Stimulated activated CD8-positive, alpha-beta memory T cell treated with anti-CD3 and anti-CD28 coated beads, Interleukin-7, amount 100 ng/mL, for 1 hour (primary cell): ENCODE measurements at places on chromosomes 16 and 17.

GRCh38 chr17:51739245-51739886, 419.1 kb downstream of the CA10 start:
- DNase-seq: no peak

GRCh38 chr16:23821467-23821866, 14.3 kb upstream of the PRKCB start:
- no peak for DNase-seq

DNA sequence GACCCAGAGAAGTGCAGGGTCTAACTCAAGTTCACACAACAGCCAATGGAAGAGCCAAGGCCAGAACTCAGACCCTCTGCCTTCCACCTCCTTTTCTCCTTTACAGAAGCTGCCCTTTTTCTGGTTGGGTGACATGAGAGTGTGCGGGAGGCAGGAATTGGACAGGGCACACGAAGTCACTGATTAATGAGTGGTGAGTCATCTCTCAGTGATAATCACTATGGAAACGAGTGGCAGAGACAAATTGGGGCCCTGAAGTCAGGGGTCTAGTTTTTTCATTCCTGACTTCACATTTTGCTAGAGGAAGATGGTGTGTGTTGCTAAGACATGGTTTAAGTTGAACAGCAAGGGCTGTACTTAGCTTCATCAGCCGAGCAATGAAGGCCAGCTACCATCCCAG, 312.7 kb upstream of the CCL2 start:
- DNase-seq: no peak

- no peak for DNase-seq
These were observed 34.1 kb upstream of the ADORA2B start for GRCh38 chr17:15910791-15911190.

DNA sequence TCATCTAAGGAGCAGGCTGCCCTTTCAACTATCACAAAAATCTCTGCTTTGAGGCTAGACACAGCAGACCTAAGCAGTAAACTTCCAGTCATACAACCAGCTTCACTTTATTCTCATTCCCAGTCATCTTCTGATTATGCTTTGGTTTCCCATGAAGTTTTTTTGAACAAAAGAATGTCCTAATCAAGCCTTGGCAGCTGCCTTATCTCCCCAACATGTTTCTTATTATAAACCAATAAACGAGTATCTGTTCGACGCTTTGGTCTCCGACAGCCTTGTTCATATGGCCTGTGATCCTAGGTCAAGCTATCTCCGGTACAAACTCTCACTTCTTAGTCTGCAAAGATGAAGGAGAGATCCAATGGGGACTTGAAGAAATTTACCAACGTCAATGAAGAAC, 47.4 kb upstream of the CDYL2 start:
- no peak for DNase-seq

DNA sequence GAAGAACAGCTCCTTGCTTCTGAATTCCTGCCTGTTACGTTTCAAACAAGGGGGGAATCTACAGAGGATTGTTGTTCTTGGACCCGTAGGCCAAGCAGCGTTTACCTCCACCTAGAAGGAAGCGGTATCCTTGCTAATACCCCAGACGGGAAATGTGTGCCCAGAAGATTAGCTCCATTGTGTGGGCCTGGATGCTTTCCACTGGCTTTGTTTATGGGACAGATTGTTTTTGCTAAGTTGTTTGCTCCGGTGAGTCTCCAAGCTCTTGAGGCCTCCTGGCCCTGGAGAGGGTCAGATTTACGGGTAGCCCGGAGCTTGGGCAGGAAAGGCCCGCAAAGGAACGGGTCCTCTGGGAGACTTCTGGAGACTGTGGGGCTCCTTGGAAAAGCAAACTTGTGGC, 28.4 kb upstream of the MRTFB start:
- no peak for DNase-seq

DNA sequence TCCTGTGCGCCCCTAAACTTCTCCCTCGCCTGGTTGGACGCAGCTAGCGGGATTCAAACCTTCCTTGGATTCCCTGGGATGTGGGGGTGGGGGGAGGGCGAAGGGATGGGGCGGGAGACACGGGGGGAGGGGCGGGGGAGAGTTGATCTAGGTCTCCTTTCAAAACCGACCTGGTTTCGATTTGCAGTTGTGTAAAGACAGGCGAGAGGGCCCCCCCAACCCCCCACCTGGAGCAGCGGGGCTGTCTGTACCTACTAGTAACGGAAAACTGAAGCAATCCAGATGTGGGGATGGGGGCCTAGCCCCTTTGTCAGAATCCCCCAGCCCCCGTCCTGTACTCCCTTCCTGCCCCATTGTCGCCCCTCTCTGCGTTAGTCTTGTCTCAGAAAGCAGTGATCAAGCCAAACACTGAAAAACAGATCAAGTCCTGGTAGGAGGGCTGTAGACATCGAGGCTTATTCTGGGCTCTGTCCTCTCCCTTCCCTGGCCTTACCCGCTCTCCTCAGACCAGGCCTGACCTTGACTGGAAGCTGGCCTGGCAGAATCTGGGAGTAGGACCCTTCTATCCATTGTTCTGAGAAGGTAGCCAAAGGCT, 902 bp downstream of the DLX4 start:
- no peak for DNase-seq

- no peak for DNase-seq
These were observed 99.2 kb upstream of the ZNF750 start for GRCh38 chr17:82938873-82939620.

DNA sequence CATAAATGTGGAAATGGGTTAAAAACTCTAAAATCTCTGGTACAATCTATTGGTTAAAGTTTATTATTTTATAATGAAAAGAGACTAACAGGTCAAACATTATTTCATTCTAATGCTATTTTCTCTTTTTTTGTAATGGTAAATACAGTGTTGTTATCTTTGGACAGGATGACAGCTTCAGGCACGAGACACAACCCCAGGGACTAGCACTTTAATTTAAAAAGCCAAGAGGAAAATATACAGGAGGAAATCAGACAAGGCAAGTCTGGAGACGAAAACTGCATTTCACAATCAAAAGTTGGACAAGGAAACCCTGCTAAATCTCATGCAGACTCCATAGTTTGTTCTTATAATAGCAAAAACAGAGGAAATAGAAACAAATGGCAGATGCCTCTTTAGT, 589.1 kb upstream of the CDH8 start:
- DNase-seq: no peak

DNA sequence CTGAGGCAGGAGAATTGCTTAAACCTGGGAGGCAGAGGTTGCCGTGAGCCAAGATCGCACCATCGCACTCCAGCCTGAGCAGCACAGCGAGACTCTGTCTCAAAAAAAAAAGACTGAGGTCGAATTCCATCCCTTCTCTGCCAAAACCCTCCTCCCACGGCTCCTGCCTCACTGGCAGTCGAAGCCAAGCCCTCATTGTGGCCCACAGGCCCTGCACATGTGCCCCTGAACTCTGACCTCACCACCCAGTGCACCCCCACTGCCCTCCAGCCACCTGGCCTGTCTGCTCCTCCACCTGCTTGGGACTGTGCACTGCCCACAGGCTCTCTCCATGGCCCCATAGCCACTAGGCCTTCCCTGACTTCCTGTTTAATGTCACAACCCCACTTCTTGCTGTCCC, 7.0 kb downstream of the MYO15A start:
- no peak for DNase-seq

GRCh38 chr16:11140098-11140375, 116.0 kb downstream of the SOCS1 start:
- DNase-seq: no peak

DNA sequence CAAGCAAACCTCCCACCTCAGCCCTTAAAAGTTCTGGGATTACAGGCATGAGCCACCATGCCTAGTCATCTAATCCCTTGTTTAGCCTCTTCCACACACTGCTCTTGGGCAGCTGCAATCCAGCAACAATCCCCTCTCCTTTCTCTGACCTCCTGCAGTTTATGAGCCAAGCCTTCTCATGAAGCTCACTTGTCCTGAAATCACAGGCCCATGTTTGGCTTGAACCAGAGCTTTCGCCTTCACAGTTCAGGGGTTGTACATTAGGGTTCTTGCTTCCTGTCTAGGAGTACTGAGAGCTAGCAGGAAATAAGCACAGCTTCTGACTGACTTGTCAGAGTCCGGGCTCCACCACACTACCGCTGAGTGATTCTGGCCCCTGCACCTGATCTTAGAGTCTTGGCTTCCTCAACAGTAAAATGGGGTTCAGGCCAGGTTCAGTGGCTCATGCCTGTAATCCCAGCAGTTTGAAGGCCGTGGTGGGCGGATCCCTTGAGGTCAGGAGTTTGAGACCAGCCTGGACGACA, 16.3 kb downstream of the ERAL1 start:
- DNase-seq: peak; percentile 6

- no peak for DNase-seq
These were observed 16.6 kb upstream of the LITAF start for GRCh38 chr16:11603331-11603750.

DNA sequence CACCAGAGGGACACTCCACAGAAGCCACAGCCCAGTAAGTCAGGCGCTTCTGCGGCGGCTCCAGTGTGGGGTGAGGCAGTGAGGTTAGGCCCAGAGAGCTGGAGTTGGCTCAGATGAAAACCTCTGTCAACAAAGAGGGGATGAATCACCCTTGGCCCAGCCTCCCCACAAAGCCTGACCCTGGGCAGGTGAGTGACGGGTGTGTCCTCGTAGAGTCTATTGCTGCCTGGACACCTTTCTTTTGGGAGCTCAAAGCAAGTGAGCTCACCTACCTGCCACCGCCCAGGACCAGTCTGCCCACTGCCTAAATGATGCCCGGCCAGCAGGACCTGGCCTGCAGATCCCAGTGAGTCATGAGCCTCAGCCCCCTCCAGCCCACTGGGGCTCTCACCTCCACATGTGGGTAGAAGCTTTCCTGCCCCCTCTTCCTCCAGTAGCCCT, 24.9 kb upstream of the DBNDD1 start:
- no peak for DNase-seq

DNA sequence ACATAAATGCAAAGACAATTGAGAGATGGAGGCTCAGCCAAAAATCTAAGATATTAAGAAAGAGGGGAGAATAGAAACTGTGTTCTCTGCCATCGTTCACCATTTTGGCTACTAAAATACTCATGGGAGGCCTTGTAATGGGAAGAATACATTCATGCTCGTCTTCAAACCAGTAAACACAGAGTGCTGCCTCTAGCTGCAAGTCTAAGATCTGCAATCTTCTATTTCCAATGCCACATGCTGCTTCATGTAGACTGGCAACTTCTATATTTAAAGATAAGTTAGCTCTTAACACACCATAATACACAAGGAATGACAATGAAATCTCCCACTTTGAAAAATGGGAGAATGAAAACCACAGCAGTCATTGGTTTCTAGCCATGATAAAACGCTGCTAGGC, 387.3 kb downstream of the HS3ST3B1 start:
- DNase-seq: no peak

DNA sequence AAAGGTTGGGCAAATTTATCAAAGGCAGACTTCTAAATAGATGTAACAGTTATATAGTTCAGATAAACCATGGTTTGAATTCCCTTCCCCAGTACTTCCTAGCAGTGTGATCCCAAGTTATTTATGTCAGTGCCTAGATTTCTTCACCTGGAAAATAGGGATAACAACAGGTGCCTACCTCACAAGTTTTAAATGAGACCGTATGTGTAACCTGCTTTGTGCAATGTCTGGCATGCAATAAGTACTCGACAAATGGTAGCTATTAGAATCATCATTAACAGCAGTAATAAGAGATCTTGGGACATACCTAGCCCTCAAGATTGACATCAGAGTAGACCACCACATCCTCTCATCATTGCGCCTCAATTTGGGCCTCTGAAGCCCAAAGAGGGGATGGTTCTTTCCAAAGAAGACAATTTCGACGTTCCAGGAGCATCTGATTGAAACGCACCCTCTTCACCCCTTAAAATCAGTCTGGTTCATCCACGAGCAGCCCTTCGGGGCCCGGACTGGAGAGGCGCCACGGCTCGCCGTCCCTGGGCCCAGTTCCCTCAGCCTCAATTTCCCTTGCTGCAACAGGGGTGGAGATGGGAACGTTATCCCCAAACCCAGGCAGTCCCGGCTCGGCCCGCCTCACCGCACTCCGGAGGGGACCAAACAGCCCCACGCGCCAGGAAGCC, 541 bp downstream of the ACACA start:
- DNase-seq: no peak

- no peak for DNase-seq
These were observed 9.2 kb downstream of the HSBP1 start for GRCh38 chr16:83817022-83817421.

GRCh38 chr17:17352836-17353624, 49.9 kb downstream of the NT5M start:
- DNase-seq: no peak

- DNase-seq: no peak
These were observed 9.7 kb upstream of the ARL5C start for GRCh38 chr17:39175695-39176093.

GRCh38 chr16:51719376-51719775, 568.3 kb upstream of the SALL1 start:
- no peak for DNase-seq

DNA sequence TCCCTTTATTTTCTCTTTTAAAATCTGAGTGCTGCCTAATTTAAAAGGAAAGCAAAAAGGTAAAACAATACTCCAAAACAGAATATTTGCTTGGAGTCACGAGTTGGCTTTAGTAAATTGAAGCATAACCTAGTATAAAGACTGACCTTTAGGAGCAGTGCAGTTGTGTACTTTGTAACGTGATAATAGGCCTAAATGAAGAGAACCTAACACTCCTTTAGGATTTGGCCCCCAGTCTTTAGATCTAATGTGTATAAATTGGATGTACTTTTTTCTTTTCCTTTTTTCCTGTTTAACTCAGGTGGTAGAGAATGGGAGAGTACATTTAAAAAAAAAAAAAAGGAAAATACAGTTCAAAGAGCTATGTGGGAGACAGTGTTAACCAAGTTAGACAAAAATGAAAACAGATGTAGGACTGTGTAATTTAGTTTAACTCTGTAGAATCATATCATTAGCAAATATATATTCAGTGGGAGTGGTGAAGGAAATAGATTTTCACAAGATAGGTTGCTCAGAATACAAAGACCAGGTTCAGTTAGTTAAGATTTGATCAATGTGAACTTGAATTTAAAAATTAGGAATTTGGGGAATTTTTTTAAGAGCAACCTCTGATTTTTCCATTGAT, 16.8 kb downstream of the CPD start:
- DNase-seq: no peak

DNA sequence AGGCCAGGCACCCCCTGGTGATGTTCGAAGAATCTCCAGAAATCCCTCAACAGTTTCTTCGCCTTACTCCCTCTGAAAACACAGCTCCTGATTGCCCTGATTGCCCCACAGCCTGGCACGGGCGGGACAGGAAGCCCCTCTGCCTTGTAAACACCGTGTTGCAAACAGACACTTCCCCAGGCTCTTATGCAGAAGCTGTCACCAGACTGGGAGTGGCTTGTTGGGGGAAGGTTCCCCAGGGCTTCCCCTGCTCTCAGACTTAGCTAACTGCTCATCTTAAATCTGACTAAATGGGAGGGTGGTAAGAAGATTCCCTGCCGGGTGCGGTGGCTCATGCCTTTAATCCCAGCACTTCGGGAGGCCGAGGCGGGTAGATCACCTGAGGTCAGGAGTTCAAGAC, 11.2 kb downstream of the PIK3R5 start:
- DNase-seq: peak; percentile 53

DNA sequence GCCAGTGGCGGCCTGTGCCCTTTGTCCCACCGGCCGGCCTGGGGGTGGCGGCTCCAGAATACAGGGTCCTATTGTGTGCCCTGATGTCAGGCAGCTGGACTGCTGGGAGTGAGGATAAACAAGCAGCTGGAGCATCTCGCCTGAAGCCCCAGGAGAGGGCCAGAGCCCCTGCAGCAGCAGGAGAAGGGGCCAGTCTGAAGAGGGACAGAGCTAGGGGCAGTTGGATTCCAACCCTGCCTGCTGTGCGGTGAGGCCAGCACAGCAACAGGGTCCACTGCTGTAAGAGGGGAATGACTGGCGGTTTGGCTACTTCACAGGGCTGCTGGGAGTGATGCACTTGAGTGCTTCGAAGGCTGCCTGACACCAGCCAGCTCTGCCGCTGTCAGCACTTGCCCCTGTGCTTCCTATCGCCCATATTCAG, 25.0 kb downstream of the RAB11FIP4 start:
- no peak for DNase-seq
